ENCODE measurements at places on chromosomes 2 and 18.

GRCh38 chr2:144948205-144948855, 428.4 kb upstream of the ZEB2 start:
- DNase-seq, result no peak

GRCh38 chr2:105383432-105384166, 15.3 kb downstream of the FHL2 start:
- DNase-seq, result no peak

DNA sequence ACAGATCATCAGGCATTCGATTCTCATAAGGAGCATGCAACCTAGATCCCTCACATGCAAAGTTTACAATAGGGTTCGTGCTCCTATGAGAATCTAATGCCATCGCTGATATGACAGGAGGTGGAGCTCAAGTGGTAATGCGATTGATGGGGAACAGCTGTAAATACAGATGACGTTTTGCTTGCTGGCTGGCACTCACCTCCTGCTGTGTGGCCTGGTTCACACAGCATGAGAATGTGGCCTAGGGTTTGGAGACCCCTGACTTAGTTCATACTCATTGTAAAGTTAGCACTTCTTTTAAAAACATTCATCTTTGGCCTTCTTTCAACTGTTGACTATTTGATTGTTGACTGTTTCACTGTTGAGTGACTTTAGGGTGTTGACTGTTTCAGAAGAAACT, 8.7 kb upstream of the CHMP1B start:
- DNase-seq, result no peak

- no peak for DNase-seq
Measured at GRCh38 chr2:214104219-214104618, 306.6 kb upstream of the VWC2L start.

DNA sequence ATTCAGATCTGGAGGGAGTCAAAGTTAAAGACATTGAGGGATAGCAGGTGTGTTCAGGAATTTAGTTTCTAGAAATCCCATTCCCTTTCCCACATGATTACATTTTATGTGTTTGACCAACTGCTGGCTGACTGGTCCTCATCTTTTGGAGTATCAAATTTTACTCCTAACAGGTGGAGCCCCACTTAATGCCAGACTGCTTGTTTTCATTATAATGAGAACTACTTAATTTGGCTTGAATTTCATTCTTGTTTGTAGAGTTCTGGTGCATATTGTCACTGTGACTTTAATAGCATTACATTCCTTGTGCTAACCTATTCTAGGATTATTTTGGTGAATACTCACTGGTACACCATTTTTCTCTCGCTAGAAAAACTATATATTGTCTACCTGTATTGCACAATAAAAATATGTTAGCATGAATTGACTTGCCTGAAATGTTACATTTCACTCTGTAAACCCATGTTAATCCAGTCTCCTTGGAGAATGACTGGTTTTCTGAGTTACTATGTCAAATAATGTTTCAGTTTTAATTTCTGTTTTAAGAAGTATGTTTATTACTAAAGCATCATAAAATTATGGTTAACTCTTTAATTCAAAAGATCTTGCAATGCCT, 98.2 kb downstream of the TANC1 start:
- no peak for DNase-seq

DNA sequence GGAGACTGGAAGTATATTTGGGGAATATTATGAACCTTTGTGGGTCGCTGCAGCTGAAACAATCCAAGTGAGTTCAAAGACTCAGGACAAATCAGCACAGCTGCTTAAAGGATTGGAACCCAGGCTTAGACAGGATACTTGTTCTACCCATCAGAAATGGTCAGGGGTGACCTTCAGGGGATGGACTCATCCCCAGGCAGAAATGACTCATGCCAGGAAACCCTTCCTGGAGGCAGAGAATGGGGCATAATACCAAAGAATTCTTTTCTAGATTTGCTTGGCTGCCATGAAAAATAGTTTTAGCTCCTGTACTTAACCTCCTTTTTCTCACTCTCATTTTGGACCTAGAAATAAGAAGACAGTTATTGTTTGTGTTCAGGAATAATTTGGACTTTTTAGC, 425.5 kb downstream of the TSN start:
- DNase-seq, result no peak

- DNase-seq, result no peak
Measured at GRCh38 chr2:105907184-105907583, 162.5 kb downstream of the NCK2 start.

DNA sequence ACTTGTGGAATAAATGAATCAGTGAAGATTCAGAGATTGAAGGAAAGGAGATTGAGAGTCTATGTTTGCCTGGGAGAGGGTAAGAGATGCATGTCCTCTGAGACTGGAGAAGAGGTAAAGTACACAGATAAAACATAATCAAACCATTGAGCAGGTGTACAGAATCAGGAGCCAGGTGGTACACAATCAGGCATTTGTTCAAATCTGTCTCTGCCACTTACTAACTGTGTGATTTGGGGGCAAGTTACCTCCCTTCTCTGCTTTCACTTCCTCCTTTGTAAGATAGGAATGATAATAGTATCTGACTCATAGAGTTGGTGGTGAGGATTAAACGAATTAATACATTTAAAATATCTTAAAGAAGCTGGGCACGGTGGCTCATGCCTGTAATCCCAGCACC, 94.0 kb downstream of the CDK15 start:
- DNase-seq, result no peak

GRCh38 chr2:70957798-70958197, 20.6 kb upstream of the ANKRD53 start:
- no peak for DNase-seq

- no peak for DNase-seq
Measured at GRCh38 chr18:28193177-28193778, 16.3 kb upstream of the CDH2 start.

All from stimulated activated CD4-positive, alpha-beta T cell treated with anti-CD3 and anti-CD28 coated beads, Interleukin-15, amount 100 ng/mL, for 1 hour (primary cell).